Renal cortex interstitium (tissue), 15 donors: ENCODE measurements at places on chromosomes 4 and X.

DNA sequence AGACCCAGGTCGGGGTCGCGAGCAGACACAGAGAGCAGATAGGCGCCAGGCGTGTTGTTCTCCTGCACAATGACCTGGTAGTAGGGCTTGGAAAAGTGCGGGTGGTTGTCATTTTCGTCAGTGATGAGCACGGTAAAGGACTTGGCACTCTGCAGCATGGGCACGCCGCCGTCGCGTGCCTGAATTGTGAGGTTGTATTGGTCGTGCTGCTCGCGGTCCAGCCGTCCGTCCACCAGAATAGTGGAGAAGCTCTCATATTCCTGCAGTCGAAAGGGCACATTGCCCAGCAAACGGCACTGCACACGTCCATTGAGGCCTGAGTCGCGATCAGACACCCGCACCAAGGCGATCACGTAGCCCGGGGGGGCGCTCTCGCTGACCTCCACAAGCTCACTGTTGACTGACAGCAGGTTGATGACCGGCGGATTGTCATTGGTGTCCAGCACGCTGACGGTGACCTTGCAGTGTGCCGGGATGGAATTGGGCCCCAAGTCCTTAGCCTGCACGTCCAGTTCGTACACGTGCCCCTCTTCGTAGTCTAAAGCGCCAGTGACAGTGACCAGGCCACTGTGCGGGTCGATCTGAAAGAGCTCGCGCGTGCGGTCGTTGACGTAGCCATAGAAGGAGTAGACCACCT, 2.8 kb downstream of the PCDH19 start:
- DNase-seq, result no peak

DNA sequence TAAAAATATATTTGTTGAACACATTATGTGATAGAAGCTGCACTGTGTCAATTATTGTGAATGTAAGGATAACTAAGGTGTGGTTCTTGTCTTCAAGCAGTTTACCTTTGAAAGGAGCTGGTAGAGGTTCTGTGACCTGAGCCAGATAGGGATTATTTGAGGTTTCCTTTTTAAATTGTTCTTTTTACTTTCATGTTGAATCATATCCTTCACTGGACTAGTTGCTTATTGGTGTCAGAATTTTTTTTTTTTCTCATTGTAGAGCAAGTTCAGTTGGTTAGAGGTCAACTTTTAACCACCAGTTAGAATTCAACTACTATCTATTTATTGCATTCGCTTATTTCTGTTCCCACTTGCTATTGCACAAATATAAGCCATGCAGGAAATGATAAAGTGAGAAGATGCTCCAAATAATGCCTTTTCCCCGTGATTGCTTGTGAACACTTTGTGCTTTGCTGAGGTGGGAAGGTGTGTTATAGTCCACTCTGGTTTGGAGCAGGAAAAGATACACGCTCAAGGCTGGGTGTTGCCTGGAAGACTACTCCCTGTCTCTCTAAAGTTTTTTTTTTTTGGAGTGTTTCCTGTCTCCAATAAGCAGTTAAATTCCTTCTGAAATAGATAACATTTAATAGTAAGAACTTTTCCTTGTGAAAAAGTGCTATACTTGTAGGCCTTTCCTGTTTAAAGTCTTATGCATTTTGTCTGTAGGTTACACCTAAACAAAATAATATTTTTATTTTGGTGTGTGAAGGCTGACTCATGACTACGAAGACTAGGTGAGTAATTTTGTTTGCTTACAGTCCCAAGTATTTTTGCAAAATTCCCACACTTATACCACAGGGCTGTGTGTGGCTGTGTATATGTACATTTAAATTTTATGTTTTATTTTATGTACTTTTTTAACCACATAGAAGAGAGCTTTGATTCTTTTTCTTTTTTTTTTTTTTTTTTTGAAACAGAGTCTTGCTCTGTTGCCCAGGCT, 83.8 kb upstream of the LCORL start:
- no peak for DNase-seq

DNA sequence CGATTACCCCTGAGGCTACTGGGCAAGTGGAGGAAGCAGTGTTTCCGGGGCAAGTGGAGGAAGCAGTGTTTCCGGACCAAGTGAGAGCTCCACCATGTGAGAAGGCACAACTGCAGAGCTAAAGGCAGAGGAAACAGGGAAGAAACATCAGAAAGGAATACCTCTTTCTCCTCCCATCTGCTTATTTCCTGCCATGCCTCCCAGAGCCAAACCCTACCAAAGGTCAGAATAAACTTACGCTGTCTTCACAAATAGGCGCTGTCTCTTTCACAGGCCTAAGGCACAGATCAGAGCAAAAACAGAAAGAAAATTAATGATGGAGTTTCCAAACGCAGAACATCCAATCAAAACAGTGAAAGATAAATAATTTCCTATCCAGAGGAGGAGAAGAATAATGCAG, 153.0 kb downstream of the ATOH1 start:
- DNase-seq, result no peak

GRCh38 chr4:24751926-24752539, 43.3 kb upstream of the SOD3 start:
- DNase-seq, result no peak

DNA sequence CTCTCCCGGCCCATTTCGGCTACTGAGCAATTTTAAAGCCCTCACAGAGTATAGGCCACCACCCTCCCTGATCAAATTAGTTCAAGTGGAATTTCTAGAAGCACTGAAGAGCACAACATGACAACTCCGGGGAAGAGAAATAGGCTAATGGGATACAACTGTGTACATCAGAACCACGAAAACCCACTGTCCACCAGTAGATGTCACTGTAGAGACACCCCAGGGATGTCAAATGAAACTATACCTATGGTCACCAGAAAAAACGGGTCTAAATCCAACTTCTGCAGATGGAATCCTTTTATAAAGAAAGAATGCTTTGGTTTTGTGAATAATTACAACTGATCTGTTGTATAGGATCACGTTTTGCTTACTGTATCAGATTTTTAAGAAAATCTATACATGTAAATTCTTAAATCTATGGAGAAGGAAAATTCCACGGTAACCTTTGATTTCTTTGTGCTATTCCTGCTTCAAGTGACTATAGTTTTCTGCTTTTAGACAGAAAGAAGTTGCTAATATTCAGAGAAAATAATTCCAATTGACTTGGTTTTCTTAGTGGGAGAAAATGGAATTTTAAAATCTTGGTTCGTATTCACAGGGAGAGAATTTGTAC, 29.5 kb upstream of the MAP3K15 start:
- DNase-seq, result peak; percentile 38

GRCh38 chrX:150360331-150360730, 2.8 kb upstream of the MAMLD1 start:
- no peak for DNase-seq

DNA sequence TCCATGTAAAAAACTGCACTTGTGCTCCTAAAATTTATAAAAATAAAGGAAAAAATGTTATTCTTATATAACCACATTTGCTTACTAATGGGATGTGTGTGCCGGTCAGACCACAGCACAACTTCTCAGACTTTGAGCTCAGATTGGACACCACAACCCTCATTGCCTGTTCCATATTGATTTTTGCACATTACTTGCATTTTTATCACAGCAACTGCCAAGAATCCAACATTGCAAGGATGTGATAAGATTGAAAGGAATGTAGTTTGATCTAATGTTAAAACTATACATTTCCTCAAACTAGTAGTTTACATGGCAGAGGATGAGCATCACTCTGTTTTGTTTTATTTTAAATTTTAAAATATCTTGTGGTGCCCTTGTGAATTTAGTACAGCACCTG, 227.8 kb downstream of the KDR start:
- DNase-seq, result no peak

DNA sequence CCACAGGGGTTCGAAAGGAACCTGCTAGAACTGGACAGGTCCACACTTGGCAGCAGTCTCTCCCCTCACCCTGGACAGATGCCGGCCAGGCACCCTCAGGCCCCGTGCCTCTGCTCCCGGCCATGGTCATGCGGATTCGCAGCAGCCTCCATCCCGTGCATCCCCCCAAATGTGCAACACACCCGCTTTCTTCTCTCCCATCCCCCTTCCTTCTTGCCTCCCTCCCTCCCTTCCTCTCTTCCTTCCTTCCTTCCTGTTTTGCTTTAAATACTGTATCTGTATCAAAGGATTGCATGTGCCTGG, 35.0 kb upstream of the HMX1 start:
- DNase-seq, result no peak

GRCh38 chr4:82713856-82714255, 84.7 kb downstream of the SCD5 start:
- DNase-seq, result no peak

DNA sequence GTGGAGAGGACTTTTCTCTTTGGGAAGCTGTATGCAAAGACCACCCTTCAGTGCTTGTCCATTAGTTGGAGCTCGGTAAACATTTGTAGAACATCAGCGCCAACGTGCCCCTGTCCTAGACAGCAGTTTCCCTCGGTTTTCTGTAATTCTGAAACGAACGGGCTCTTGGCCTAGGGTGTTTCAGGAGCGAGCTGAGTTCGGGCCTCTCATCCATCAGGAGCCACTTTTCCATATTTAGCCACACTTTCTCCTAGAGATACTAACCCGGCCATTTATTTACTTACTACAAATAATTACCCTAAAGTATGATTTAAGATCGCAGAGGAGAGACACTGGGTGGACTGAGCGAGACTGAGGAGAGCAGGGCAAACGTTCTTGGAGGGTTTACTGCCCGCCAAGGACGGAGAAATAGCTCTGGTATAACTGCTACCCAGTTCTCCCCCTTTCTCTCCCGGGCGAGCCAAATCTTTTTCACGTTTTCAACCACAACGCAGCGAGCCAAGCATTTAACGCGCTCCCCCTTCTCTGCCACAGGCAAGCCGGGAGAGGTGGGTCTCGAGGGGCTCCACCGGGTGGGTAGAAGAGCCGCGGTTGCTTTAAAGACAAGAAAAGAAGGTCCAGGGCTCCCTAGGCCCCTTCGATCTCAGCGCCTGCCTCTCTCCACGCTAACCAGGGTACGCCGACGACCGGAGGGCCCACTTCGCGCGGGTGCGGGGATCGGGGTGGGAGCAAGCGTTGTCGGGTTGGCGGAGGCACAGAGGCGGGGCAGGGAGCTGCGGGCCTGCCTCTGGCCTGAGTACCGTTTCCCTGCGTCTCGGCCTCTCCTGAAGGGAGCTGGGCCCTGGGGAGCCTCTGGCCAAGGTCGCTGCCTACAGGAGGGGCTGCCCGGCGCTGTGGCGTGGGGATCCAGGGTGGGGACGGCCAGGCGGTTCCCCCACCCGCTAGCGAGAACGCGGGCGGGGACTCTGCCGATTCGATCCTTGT, 10.8 kb upstream of the PITX2 start:
- no peak for DNase-seq

DNA sequence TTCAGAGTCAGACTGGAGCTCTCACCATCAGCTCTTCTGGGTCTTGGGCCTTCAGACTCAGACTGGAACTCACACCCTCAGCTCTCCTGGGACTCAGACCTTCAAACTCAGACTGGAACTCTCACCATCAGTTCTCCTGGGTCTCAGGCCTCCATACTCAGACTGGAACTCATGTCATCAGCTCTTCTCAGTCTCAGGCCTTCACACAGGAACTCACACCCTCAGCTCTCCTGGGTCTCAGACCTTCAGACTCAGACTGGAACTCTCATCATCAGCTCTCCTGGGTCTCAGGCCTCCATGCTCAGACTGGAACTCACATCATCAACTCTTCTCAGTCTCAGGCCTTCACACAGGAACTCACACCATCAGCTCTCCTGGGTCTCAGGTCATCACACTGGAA, 147.2 kb upstream of the MXRA5 start:
- no peak for DNase-seq

- no peak for DNase-seq
Measured at GRCh38 chr4:57320849-57321248, 210.7 kb upstream of the IGFBP7 start.

DNA sequence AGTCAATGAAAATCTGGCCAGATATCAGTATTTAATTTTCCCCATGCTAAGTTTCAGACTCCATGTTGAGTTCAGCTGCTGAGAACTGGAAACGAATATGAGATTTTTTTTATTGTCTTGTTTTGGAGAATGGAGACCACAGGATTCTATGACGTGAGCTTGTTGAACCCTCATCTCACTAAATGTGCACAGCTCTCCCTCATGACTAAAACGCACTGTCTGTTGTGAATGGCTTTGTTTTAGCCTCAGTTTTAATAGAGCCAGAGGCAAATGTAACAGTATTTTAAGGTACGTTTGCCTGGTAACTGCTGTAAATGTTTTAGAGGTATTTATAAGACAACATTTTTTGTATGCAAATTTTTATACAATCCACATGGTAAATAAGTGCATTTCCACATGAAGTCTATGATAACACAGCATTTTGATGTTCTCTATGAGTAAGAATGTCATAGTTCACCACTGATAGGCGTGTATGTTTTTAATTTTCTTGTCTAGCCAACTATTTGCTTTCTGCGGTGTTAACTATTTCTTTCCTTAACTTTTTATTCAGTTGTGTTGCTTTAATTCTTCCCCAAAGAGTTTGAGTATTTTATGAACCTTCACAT, 1159.3 kb upstream of the TENM3 start:
- DNase-seq, result no peak

DNA sequence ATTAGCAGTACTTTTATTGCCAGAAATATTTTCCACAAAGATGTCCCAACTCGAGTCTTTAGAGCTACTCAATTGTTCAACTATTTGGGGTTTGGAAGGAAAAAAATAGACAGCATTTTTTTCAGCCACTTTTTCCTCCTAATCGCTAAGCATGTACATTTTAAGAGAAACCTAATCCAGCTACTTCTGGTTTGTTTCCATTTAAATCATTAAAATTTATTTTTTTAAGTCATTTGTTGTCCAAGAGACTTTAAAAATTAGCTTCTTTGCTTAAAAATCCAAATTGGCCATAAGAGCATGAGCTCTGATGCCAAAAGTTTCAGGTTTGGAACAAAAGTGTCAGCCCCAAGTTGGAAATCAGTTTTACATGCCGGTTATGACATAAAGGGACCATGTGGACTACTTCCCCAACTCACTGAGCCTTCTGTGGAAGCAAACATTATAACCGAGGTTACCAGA, 186.3 kb upstream of the INTU start:
- peak; percentile 20 for DNase-seq

DNA sequence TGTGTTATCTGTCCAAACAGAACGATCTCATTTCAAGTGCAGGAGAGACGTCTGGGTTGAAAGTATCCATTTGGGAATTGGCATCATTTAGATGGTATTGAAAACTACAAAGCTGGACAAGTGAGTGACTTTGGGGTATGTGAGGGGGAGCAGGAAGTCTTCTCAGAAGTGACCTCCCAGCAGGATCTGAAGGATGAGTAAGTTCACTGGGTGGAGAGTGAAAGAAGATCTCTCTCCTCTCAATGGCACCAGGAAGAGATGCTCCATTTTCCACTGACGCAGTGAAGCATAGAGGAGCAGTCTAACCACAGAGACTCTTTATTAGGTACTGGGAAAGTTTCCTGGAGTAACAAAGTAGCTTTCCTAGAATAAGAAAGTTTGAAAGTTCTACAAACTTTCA, 161.0 kb downstream of the CPE start:
- DNase-seq, result no peak

DNA sequence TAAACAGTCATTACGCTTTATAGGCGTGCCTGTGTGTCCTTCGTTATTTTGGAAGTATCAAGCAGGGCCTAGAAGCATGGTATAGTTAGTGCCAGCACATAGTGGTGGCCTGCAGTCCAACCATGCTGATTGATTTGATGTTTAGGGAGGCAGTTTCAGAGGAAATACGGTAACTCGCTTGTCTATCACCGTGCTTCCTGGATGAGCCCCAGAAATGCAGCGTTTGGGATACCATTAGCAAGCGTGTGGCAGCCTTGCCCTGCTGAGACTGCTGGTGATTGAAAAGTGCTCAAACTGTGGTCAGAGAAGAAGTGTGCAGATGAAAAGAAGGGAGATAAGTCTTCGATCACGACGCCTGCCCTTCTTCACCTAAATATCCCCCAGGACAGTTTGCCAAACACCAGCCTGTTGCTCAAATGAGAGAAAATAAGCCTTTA, 158.4 kb downstream of the CHIC2 start:
- DNase-seq, result no peak
